PC-3 (cell line): ENCODE measurements at places on chromosomes 2 and 18.

DNA sequence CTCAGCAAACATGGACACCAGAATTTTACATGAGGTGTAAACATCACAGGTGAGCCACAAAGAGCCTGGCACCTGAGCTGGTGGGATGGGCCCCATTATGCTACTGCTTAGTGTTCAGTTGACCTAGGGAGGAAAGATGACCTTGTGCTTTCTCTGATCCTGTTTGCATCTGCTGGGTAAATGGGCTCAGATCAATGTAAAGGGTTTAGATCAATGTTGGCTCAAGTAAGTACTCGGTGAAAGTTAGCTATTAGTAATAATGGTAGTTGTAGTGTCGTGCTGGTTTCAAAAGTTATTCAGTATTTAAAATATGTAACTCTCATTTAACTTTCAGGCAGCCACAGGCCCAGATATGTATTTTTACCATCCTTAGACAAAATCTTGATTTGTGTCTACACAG, 19.8 kb downstream of the ABHD3 start:
- DNase-seq: no peak

- DNase-seq: no peak
These were observed 50.4 kb downstream of the CCDC93 start for GRCh38 chr2:117963446-117963845.

DNA sequence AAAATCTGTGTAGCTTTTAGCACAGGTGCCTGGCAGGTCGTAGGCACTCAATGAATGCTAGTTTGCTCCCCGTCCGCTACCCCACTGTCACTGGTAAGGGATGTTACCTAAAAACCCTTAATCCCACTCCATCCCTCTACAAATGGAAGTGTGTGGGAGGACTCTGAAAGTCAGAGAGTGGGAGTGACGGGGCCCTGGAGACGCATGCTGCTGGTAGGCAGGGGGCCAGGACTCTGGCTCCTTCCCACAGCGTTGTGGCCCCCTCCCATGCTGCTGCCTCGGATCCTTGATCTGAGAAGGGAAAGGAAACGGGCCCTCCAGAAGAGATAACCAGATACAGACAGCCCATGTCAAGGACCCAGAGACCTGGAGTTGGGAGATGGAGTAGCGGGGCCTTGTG, 249.3 kb downstream of the HAUS1 start:
- no peak for DNase-seq

- no peak for DNase-seq
These were observed 3.1 kb upstream of the B3GNT2 start for GRCh38 chr2:62192811-62193210.

GRCh38 chr2:61689568-61689967, 151.4 kb upstream of the XPO1 start:
- DNase-seq: no peak
